ENCODE measurements at places on chromosomes 11 and 22.

- no peak for DNase-seq
Measured at GRCh38 chr11:44190883-44191230, 95.4 kb downstream of the EXT2 start.

DNA sequence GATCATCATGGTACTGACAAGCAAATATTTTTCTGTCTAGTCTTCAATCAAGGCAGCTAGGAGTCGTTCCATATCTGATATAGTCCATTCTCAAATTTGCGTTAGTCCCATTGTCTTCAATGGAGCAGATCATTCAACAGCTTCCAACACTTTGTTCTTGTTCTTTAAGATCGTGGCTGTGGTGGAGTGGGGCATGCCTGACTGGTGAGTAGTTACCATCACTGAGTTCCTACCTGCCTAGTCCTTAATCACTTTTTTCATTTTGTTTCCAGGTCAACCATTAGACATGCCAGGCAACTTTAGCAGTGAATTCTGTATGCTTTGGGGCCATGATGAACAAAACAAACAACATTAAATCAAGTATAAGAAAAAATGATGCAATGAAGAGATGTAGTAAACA is 693.1 kb upstream of the KIRREL3 start:
- no peak for DNase-seq

DNA sequence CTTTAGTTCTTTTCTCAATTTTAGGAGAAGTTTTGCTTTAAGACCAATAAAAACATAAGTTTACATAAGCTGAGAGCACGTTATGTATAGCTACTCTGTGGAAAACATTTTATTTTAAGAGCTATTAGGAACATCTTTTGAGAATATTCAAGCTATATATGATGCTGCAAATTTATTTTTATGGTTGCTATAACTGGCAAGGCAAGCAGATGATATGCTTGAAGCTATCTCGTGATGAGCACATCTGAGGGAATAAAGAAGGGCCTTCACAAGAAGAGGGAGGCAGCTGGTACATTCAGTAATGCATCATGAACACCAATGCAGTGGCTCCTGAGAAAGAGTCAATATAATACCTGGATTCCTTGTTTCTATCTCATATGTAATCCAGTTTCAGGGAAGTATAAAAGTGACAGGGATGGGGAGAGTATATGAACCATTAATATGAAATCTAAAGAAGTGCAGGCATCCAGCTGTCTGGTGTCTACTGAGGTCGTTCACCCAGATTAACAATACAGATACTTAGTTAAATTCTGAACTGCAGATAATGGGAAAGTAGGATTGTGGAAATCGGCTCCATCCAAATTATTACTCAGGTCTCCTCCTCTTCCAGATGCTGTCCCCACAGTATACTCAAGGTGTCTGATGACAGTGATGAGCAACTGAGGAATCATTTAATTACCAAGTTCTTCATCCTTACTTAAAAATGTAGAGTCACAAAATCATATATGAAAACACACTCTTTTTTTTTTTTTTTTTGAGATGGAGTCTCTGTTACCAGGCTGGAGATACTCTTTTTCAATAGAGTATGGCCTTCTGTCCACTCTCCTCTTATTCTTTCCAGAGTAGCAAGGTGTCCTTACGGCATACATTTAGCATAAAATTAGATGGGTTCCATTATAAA is 100.4 kb upstream of the SERPIND1 start:
- DNase-seq: no peak

GRCh38 chr11:60902625-60903024 is 3.8 kb downstream of the PRPF19 start:
- DNase-seq: no peak

DNA sequence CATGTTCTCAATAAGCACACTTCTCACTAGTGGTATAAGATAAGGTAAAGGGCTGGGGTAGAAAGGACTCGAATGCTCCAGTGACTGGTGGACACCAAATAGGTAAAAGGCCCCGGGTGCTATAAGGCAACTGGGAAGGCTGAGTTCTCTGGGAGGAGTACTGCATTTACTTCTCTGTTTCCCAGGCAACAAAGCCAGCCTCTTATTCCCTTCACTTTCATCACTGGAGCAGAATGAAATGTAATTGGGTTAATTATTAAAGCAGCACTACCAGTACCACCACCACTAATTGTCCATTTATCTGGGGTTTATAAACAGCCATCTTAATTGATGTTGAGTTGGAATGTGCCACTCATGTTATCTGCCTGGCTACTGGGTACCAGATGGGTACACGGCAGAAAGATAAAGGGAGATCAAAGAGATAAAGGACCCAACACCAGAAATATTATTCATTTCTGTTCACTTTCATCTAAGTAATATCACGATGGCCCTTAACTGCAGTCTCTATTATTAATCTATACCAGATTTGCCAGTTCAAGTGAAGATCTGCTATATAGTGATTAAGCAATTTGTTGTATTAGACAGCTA is 94.4 kb upstream of the CHRM4 start:
- DNase-seq: no peak

DNA sequence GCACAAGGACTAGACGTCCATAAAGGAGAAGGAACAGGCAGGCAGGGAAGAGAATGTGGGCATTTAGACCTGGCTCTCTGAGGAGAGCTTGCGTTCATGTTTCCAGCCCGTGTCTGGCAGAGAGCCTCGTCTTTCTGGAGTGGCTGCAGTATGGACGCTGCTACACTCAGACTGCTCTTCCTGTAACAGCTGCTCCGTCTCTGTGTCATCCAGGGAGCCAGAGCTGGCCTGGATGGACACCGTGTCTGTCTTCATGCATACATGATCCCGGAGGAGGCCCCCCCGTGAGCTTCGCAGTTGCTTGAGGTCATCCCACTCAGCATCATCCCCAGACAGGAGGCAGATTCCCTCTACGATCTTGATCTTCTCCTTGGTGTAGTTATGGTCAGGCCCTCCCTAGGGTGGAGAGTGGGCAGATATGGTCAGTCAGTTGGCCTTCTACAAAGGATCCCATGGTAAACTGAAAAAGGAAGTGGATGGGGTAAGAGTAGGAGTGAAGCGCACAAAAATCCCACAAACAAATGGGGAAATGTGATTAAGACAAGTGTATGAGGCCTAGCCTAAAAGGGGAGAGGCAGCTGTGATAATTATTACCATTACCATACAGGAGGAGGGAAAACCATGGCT is 13.0 kb upstream of the CKAP5 start:
- DNase-seq: no peak

DNA sequence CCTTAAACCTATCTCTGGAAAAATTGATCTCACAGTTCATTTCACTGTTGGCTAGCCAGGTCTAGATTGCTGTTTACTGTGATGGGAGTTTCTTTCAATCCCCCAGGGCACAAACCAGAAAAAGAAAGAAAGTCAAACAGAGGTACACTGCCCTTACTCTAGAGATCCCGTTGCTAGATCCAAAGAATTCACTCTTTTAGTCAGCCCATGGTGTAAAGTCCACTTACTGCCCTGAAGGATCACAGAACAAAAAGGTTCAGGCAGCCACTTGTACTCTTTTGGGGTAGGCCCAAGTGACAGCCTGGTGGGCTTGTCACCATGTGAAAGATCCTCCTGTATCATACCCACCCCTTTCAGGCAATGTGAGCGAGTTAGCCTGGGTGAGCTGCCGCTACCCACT is 162.6 kb upstream of the CCDC179 start:
- no peak for DNase-seq

- DNase-seq: no peak
Measured at GRCh38 chr11:66686100-66686785, 8.6 kb upstream of the RBM4B start.

- DNase-seq: no peak
Measured at GRCh38 chr11:123601743-123602142, 52.7 kb downstream of the SCN3B start.

- DNase-seq: no peak
Measured at GRCh38 chr11:13010749-13011465, 1.8 kb downstream of the RASSF10 start.

Measured in NT2/D1 (cell line).